ENCODE measurements at places on chromosomes 3 and 15.

DNA sequence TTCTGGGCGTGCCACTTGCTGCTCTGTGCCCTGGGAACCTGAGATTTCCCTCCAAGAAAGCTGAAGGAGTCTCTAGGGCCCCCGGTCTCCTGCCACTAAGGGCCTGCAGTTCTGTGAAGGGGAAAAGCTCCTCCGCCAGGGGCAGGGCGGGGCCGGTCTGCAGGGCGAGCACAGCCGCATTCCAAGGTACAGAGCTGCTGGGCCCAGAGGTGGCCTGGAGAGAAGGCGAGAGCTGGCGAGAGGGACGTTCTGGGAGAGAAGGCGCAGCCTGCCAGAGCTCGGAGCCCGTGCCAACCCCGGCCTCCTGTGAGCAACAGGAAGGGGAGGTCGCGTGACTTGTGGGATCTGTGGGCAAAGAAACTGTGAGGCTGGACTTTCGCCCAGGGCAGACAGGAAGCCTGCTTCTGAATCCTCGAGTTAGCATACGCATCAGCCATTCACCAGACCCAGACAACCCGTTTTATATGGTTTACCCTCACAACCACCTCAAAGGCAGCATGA lies 500.4 kb downstream of the SHQ1 start:
- peak; percentile 51 for DNase-seq

GRCh38 chr15:74417225-74417624 lies 16.5 kb downstream of the SEMA7A start:
- no peak for DNase-seq

DNA sequence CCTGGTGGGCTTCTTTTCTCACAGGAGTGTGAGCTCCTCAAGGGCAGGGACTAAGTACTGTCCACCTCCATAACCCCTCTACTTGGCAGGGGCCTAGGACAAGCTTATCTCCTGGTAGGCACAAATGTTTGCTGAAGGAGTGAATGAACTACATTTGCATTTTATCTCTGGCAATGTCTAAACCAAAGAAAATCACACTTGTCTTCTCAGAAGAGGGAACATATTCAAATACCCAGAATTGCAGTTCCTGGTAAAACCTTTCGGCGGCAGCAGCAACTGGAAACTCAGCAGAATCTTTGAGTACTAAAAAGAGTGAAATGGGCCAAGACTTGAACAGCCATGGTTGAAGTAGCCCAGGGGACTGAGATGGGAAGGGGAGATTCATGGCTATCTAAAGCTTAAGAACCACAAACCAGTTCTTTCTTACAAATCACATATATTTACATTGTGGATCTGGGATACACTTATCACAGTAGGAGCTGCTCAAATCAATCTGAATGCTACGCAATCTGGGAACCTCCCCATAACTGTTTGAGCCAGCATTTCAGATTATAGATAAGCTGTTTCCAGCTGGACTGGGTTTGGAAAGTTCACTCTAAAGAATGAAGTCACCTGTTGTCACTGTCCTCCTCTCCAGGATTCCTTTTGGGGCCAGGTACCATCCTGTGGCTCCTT lies 18.7 kb upstream of the PTPN9 start:
- no peak for DNase-seq

DNA sequence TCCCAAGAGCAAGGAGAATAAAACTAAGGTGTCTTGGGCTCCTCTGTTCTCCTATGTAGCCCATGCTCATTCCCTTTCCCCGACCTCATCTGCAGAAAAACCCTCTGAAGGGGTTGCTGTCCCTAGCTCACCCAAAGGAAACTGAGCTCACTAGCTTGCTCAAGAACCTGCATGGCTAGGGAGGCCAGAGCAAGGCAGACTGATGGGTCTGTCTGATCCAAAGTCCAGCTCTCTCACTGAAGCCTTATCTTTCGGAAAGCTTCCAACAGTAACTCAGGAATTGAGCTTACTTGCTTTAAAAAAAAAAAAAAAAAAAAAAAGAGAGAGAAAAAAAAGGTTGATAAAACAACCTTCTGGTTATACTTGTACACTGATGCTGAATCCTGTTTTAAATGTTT lies 141.4 kb upstream of the TOPAZ1 start:
- DNase-seq: no peak

DNA sequence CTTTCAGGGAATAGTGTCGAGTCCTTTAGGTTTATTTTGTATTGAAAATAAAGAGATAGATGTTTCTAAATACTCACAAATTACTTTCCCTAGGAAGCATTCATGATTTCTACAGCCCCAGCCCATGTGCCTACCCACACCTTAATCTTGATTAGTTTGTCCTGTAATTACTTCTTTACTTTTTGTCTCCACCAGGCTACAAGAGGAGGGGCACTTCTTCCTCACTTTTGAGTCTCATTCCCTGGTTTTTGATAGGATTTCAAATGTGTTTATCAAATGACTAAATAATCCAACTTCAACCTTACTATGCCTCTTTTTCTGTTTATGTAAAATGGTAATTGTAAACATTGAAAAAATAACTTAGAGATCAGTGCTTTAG lies 1.8 kb downstream of the PXK start:
- no peak for DNase-seq

GRCh38 chr15:79849789-79850188 lies 47.0 kb downstream of the MTHFS start:
- no peak for DNase-seq

DNA sequence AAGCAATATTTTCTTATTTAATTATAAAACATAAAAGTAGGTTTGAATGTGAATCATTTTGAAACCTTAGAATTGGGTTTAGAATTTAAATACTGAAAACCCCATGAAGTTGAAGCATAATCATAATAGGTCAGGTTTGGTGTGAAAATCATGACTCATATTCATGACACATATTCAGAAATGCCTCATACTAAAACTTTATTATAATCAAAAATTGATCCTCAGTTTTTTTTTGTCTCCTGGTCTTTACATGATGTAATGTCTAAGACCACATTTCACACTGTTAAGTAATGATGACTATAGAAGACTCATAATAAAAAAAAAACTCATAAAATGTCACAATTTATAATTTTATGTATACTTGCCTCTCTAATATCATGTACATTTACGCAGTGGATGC lies 190.4 kb downstream of the FOXP1 start:
- no peak for DNase-seq

DNA sequence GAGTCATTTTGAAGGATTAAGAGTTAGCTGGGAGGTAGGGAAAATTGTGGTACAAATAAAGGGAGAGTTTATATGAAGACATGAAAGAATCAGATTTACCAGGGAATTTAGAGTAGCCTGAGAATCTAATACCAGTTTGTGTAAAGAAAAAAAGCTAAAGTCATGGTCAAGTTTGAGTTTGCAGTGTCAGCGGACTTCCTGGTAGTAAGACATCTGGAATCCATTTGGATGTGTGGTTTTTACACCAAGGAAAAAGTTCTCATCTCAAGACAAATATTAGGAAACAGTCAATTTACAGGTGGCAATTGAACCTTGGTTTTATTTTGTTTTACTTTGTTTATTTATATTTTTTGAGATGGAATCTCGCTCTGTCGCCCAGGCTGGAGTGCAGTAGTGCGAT lies 1.5 kb upstream of the P2RY12 start:
- no peak for DNase-seq

DNA sequence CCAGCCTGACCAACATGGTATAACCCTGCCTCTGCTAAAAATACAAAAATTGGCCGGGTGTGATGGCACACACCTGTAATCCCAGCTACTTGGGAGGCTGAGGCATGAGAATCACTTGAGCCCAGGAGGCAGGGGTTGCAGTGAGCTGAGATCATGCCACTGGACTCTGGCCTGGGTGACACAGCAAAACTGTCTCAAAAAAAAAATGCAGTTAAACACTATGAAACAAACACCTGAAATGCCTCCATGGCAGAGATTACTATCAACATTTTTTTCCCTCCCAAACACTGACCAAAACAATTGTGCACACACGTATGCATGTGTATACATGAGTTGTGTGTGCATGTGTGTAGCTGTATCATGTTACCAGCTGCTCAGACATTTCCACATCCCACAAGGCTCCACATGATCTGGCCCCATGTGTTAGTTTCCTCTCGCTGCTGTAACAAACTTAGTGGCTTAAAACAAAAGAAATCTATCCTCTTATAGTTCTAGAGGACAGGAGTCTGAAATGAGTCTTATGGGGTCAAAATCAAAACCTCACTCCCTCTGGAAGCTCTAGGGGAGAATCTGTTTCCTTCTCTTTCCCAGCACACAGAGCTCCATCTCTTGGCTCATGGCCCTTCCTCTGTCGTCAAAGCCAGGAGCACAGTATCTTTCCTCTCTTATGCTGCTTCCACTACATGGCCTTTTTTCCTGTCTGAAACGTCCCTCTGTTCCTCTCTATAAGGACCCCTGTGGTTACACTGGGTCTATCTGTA lies 34.5 kb downstream of the SLC41A3 start:
- DNase-seq: no peak

DNA sequence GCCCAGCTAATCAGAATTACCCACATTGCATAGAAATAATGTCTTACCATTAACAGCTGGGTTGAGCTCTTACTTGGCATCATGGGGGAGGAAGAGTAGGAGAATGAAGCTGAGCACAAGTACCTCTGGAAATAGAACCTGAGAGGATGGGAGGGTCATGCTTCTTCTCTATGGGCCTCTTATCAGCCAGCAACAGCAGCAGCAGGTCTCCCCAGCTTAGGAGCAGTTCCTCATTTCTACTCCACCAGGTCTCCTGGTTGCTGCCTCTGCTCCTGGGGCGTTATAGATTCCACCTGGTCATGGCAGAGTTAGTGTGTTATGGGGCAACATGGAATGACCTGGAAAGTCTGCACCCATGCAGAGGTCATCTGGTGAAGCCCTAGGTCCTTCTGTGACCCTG lies 3.4 kb downstream of the FSD2 start:
- DNase-seq: no peak

GRCh38 chr15:67331676-67332075 lies 77.1 kb downstream of the IQCH start:
- no peak for DNase-seq

DNA sequence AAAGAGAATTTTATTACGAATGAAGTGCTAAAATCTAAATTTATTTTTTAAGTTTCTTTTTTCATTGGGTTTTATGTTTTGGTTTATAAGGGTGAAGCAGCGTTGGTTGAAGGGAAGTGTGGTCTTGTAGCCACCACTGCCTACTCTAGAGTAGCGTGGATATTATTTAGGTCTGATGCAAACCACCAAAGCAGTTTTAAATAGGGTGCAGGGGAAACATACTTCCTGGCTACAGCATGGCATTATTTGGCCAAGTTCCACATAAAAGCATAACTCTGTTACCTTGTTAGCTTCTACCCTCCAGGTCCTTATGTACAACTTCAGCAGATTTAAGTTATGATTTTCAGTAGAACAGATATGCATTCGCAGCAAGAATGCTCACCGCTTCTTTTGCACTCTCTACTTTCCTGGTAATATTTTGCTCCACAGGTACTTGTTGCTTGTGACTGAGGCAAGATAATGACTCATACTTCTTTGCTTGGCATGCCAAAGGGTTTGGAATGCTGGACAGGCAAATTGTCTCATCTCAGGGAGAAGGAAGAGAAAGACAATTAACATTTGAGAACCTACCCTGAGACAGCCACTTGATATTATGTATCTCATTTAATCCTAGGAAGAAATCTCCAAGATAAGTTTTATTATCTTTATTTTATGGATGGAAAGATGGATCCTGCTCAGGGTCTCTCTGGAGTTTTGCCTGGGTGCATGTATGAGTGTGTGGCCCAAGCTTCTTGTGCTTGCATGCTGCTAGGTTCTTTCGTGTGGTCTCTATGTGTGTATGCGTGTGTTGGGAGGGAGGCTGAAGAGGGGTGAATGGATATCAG lies 5.4 kb downstream of the TGFBR2 start:
- DNase-seq: no peak

DNA sequence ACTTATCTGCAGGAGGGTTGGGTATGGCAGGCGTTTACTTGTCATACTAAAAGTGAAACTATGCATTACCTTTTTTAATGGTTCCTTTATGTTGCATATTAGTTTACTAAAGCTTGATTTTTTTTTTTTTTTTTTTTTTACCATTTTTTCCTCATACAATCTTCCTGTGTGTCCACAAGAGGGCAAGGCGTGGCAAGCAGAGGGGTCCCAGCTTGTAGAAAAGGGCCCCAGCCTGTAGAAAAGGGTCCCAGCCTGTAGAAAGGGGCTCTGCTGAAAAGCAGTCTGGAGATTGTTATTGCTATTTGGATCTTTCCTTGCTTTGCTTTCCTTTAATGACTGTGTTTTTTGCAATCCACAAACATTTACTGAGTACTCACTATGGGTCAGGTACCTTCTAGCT lies 21.9 kb downstream of the MKRN2 start:
- DNase-seq: no peak

- DNase-seq: no peak
Measured at GRCh38 chr3:10725067-10725466, 91.0 kb upstream of the SLC6A11 start.

DNA sequence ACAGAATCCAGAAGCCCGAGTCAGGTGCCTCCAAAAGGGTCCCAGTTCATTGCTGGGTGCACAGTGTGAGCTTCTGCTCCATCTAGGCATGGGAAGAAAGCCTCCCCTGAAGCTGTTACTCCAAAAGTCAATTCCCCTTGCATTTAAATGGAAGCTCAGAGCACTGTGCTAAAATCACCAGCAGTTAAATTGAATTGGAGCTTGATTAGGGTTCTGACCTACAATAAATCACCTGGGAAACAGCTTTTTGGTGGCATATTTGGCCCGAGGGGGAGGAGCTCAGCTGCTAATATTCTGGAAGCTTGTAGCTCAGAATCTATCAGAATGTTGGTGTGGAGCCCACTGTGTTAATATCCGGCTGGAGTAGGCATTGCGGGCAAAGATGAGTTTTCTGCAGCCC lies 87.1 kb upstream of the RGMA start:
- no peak for DNase-seq

DNA sequence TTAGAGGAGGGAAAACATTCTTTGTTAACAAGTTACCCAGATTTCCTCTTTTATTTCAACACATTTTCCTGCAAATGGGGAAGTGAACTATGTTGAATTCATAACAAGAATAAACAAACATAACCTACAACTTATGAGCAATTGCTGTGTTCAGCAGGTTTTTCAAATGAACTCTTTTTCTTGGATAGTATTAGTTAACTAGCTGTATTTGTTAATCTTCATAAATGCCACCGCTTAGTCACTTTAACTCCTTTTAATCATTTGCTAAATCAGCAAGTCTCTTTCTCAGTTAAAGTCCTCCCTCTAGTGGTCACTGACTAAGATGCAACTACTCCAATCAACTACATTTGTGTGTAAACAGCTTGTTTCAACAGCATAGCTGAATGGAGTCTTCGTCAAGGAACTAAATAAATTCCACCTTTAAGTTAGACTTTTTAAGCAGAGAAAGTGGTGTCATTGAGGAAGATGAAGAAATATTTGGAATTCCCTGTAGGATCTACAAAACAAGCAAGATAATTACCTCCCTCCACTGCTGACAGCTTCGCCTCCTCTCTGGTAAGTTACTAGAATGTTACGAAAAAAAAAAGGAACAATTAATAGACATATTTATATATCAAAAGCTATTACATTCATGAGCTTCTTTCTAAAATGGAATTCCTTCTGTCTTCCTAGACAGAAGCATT lies 1122.0 kb downstream of the ROBO1 start:
- DNase-seq: no peak

DNA sequence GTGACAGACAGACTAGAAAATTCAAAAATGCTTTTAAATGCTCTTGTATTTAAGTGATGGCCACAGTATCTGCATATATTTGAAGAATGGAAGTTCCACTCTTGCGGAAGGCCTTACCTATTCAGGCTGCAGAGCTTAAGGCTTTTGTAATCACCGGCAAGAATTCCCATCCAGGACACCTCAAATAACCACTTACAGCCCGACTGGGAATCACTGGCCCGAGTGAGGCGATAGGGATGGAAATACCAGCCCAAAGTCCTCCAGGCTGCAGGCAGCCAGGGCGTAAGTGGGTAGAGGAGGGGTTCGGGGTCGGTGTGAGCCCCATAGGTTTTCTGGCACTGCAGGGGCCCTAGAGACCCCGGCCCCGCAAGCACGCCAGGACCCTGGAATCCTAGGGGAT lies 9.5 kb downstream of the CMTM7 start:
- DNase-seq: no peak

Measured in KG1 (cell line).